B cell (primary cell): ENCODE measurements at places on chromosomes 5 and 9. TPM values are rescaled to one million over a fixed set of nuclear protein-coding genes. Genes with fewer than 3 reads are reported as not detected.

The NSG2 gene
- total RNA-seq, result not detected in 2 replicates

The TMEM232 gene
- 2.9 and 6.1 TPM in 2 replicates for total RNA-seq

The GABRA6 gene
- not detected in 2 replicates for total RNA-seq

The HDHD3 gene
- 26.2 and 29.6 TPM in 2 replicates for total RNA-seq

The KCNT1 gene
- total RNA-seq, result not detected in 2 replicates

The NCS1 gene
- total RNA-seq, result 0.05 and 0.39 TPM in 2 replicates

The NPDC1 gene
- total RNA-seq, result 0.17 and 0.39 TPM in 2 replicates

The CEMIP2 gene
- total RNA-seq, result 86.9 and 90.6 TPM in 2 replicates

The SLC6A18 gene
- not detected in 2 replicates for total RNA-seq

The ADAMTSL1 gene
- total RNA-seq, result not detected in 2 replicates

The PCDHB3 gene
- total RNA-seq, result not detected in 2 replicates

The LMX1B gene
- total RNA-seq, result not detected in 2 replicates

The PCDHA1 gene
- total RNA-seq, result not detected in 2 replicates

The TRIM36 gene
- total RNA-seq, result 0.39 and 1.6 TPM in 2 replicates

The CORO2A gene
- total RNA-seq, result 2.0 TPM in 2 replicates

The GABRA1 gene
- not detected in 2 replicates for total RNA-seq

The MINAR2 gene
- total RNA-seq, result not detected in 2 replicates

The SEMA6A gene
- 0.44 and 0.61 TPM in 2 replicates for total RNA-seq

The NXNL2 gene
- not detected in 2 replicates for total RNA-seq

The LEAP2 gene
- 5.4 and 5.9 TPM in 2 replicates for total RNA-seq

The CDH10 gene
- not detected in 2 replicates for total RNA-seq

The ABCA1 gene
- 22.8 and 24.0 TPM in 2 replicates for total RNA-seq

The CATSPER3 gene
- total RNA-seq, result 0.79 and 2.7 TPM in 2 replicates

The PCDHA13 gene
- total RNA-seq, result not detected in 2 replicates

The SLC6A19 gene
- not detected in 2 replicates for total RNA-seq

The MAPK9 gene
- total RNA-seq, result 39.7 and 40.4 TPM in 2 replicates

The MLANA gene
- not detected in 2 replicates for total RNA-seq
